Activated naive CD4-positive, alpha-beta T cell treated with Interleukin-2 at 50 U/mL for 16 hours (primary cell): ENCODE measurements at places on chromosomes 5 and 9.

DNA sequence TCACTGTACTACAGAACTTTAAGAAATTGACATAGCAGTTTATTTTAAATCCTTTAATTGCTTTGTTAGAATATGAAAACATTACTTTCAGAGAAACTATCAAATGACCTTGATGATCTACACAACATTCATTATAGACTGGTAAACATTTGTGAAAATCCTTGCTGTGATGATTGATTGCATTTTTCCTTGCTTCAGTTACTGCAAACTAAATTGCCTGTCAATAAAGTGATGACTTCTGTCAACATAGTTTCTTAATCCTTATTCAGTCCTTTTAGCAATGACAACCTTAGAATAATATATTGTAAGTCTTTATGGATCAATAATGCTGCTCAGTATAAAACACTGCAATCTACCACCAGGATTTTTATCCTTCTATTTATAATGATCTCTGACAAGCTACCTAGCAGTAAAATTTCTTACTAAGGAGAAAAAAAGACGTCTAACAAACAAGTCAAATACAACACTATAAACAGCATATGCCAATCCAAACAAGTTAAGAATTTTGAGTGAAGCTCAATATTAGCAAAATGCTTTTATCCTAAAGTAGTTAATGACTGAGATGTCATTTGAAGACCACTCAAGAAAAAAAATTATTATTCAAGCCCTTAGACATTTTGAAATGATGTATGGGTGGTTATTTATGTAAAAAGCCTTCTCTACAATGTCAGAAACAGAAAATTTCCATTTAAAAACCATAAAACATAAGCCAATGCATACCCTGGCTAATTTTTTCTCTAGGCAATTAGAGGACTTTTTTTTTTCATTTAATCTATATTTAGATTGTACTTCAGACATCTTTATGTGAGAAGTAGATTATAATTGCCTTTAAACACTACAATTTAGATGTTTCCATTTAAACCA, 105.5 kb downstream of the FBXL17 start:
- no peak for DNase-seq

DNA sequence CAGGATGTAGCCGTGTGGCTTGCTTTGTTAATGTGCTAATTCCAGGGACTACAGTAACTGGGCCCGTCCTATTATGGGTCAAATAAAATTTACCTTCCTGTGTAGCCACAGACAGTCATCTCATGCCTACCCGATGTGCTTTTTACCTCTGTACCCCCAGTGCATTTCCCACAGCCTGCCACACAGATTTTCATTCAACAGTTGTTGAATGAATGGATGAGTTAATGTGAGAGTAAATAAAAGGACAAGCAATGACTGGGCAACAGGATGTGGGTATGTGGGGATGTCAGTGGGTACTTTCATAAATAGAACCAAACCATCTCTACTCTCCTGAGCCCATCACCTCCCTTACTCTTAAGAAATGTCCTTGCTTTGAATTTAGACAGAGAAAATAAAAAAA, 441.2 kb upstream of the ZNF462 start:
- no peak for DNase-seq

DNA sequence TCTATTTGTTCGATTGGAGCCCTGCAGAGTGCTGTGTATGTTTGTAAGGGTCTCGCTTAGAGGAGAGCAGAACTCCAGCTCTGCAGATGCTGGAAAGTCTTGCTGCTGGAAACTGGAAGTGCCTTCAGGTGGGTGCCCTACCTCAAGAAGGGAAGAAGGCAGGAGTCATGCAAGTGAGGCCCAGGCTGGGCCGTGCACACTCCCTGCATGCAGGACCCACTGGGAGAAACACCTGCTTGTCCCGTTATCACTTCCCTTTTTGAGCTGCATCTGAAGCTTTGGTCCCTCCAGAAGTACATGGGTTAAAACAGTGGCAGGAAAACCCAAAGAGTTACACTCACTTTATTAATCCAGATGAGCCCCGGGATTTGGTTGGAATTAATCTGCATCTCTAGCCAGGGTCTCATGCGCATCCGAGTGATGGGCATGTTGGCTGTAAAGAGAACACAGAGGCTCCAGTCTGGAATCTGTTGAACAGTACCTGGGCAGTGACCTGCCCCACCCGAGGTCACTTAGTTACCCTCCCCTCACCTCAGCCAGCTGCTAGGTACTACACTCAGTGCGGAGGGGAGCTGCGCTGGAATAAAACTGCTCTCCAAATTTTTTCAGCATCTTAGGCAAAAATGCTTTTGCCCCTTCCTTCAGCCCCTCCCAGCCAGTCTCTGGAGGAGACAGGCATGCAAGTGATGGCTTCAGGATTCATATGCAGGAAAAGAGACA, 1.4 kb downstream of the IRF1 start:
- no peak for DNase-seq

GRCh38 chr9:536597-537511, 304.6 kb upstream of the DMRT1 start:
- no peak for DNase-seq

- DNase-seq, result no peak
Measured at GRCh38 chr5:56050551-56051255, 55.9 kb upstream of the IL6ST start.

DNA sequence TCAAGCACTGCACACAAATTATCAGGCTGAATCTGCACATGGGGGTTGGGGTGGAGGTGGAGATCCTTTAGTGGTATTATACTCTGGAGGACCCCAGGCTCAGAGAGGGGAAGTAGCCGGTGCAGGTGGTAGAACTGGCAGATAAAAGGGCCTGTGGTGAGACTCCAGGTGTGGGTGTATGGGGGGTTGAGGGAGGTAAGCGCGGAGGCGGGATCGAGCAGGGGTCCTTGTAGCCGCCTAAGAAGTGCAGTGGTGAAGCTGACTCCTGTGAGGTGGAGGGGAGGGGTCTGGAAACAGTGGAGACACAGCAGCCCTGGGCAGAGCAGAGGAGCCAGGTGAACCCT, 841 bp downstream of the ACSL6 start:
- no peak for DNase-seq

GRCh38 chr5:171575386-171575785, 155.9 kb downstream of the FGF18 start:
- DNase-seq, result no peak

DNA sequence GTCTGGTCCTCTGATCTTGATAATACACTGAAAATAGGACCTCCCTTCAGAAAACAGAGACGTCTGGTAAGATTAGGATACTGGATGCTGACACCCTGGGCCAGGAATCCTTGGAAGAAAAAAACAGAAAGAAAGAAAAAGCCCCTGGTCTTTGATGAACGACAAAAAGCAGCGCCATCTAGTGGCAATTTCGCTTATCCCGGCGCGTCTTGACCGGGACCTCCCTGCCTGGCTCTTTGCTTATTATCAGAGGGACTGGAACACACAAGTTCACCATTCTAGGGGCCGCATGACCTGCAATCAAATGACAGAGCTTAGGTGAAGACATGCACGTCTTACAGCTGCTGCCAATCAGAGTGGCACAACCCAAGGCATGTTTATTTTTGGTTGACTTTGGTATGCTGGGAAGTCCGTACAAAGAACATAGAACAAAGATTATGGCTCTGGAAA, 114.9 kb upstream of the NFIB start:
- DNase-seq, result peak; percentile 25

DNA sequence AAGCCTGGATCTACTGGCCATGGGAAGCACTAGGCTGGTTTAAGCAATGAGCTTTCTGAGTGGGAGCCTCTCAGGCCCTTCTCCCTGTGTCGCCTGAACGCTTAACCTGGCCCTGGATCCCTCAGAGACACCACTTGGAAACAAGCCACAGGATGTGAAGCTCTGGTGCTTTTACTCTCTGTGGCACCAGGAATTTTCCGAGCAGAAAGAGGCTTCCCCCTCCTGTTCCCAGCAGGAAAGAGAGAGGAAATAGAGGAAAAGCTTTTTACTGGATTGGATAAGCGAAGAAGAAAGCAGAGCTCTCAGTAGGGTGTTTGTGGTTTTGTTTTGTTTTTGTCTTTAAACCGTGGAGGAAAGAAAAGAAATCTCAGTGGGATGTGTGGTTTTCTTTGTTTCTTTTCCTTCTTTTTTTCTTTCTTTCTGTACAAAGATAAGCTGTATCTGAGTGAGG, 34.5 kb downstream of the COL15A1 start:
- no peak for DNase-seq

DNA sequence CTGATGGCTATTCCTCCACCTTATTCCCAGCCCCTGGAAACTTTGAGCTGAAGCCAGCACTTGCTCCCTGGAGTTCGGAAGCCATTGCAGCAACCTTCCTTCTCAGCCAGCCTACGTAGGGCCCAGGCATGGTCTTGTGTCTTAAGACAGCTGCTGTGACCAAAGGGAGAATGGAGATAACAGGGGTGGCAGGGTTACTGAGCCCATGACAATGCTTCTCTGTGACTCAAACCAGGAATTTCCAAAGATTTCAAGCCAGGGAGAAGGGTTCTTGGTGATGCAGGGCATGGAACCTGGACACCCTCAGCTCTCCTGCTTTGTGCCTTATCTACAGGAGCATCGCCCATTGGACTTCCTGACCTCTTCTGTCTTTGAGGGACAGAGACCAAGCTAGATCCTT, 12.2 kb downstream of the SLC31A2 start:
- no peak for DNase-seq

DNA sequence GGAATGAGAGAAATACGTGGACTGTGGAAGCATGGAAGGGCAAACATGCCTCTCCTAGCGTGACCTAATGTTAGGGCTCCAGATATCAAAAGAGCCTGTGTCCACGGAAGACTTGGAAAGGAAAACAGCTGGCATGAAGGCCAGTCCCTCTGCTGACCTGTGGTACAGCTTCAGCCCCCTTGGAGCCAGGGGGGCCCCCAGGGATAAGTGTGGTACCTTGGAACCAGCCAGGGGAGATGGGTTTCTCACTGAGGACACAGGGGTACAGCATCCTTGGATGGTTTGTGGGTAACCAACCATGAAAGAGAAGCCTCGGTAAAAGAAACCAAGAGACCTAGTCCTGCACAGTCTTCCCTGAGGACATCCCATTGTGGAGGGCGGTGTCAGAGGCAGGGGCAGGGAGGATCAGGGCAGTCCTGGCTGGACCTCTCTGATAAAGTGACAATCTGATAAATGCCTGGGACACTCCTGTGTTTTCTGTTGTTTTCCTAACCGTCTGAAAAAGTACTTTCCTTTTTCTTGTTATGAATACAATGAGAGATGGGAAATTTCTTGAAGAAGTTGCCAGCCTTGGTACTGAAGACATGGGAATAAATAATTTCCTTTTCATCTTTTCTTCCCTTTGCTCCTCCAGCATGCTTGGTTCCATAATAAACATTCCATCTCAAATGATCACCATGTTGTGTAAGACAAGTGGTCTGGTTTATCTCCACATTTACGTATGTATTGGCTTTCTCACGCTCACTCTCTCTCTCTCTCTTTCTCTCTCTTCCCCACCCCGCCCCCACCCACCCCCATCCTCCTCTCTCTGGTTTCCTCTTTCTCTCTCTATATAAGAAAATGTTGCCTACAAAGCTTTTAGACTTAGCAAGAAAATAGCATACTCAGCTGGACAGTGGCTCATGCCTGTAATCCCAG, 102.1 kb downstream of the SUSD1 start:
- DNase-seq, result no peak

GRCh38 chr5:41012318-41012717, 58.8 kb downstream of the MROH2B start:
- DNase-seq, result no peak

- no peak for DNase-seq
Measured at GRCh38 chr5:139647506-139648204, 494 bp upstream of the CXXC5 start.

DNA sequence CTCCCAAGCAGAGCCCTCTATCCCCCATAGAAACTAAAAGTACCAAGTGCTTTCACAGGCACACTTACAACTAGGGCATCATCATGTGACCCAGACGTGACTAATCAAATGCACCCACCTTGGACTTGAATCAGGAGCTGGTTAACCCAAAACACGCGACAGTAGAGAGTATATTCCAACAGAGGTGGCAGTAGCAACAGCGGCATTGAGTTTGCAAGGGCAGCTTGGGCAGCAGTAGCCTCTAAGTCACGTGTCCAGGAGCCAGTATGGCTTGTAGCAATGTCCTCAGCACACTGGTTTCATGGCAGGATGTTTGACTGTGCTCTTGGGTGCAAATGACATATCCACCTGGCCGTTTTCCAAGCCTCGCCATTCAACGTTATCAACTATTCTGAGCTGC, 73.4 kb upstream of the DNAH5 start:
- no peak for DNase-seq

- DNase-seq, result no peak
Measured at GRCh38 chr5:55771175-55771655, 33.4 kb downstream of the DDX4 start.

- DNase-seq, result no peak
Measured at GRCh38 chr9:95588724-95589588, 72.2 kb upstream of the PTCH1 start.

DNA sequence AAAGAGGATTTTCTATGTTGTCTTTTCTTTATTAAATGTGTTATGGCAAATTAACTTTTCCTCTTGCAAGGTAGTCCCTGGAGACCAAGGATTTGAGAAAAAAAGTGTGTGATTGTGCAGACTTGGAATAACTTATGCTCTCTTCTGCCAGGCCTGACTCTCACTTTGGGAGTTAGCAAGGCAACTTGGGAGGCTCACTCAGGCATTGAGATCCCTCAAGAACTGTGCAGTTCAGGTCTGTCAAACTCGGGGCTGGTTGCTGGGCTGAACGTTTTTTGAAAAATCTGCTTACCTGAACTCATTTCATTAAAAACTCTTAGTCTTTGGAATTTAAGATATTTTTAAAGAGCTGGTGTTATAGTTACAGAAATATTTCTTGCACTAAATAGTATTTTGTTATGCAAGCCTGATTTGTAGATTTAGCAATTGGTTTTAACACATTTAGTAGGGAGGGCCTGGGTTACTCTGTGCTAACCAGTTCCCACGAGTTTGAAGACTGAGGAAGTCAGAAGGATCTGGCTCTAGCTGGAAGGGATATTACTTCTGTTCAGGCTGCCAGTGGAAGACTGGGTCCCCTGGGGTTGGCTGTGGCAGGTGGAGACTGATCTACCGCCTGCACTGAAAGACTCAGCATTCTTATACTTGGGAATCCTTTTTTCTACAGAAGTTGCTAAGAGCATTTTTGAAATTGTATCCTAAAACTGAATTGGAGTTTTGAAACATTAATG, 150.4 kb upstream of the PCSK5 start:
- no peak for DNase-seq

DNA sequence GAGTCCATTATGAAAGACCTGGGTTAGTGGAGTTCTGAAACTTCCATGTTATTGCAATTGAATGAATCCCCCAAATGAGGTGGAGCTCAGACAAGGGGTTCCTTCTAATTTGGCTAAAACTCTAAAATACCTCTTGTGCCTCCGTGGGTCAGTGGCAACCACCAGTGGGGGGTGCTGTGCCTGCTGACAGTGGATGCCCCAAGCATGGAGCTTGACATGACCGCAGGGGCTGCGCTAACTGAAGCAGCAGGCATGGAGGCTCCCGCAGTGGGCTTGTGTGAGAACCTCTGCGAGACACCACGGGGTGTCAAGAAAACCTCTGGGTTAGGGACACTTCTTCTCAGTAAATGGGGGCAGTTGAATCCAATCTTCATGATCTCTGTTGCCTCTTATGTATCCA, 200.5 kb downstream of the DRD1 start:
- no peak for DNase-seq

- DNase-seq, result no peak
Measured at GRCh38 chr5:78983601-78984438, 1.3 kb downstream of the ARSB start.
